ENCODE measurements at places on chromosomes 1 and 21.
A peak's percentile ranks its signal among the peaks of the same experiment; 100 is the strongest.

DNA sequence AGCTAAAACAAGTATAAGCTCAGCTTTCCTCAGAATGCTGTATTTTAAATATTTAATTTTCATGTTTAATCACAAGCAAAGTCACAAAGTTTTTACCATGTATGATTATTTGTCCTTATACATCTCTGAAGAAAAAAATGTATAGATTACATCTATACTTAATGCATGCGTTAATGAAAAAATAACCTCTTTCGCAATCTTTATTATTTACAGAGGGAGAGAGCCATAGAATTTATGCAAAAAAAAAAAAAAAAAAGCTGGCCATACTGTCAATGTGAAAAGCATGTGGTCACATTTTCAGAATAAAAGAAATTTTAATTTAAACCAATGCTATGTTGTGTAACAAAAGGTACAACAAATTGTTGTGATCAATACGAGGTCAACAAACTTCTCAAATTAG, 148.2 kb downstream of the AKT3 start:
- DNase-seq = no peak

DNA sequence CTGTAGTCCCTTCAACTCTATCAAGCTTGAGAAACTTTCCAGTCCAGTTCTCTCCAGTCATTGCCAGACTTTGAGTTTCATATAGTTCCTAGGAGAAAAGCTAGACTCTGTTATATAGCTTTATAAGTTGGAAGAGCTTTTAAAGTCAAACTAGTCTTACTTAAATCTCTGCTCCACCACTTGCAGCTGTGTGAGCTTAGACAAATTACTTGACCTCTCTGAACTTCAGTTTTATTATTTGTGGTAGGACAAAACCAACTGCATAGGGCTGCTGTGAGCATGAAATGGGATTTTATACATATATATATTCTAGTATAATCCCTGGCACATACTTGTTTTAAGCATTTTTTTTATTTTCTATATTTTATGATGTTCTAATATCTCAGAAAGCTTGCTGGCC, 338.7 kb upstream of the NR5A2 start:
- no peak for DNase-seq

- DNase-seq = no peak
These were observed 193.8 kb downstream of the KCNH1 start for GRCh38 chr1:210940081-210940617.

GRCh38 chr1:152613511-152613910, at the start of gene LCE3B:
Gene LCE3B (plus strand): TSS chr1:152613811. CDS start chr1:152613811, 0 bp downstream.
- no peak for DNase-seq

- no peak for DNase-seq
These were observed 547 bp downstream of the FMO1 start for GRCh38 chr1:171248841-171249240.

- peak; percentile 60 for DNase-seq
These were observed 61.8 kb downstream of the ITPKB start for GRCh38 chr1:226677027-226678020.
